ENCODE measurements at places on chromosomes 5 and 9.

GRCh38 chr9:75921391-75922127, 31.1 kb downstream of the PCSK5 start:
- no peak for DNase-seq

GRCh38 chr5:52948418-52949076, 40.6 kb upstream of the ITGA2 start:
- peak; percentile 62 for DNase-seq

GRCh38 chr5:58239731-58240130, 220.2 kb downstream of the PLK2 start:
- DNase-seq, result no peak

- no peak for DNase-seq
Observed at GRCh38 chr9:101097210-101097609, 68.7 kb downstream of the PLPPR1 start.

DNA sequence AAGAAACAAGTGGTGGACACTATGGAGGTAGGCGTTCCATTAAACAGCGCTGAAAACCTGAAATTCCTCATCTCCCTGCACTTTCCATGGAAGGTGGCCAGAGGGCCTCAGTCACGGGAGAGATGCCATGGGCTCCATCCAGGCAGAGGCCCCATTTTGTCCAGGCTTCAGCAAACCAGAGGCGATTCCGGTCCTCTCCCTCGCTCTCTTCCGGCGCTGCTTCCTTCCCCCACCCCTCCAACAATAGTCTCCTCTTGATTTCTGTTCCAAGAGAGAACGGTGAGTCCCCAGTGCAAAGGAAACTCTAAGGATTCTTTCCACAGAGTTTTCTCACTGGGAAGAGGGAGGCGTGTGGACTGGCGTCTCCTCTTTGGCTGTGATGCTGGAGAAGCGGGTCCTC, 7.5 kb downstream of the ZNF366 start:
- DNase-seq, result no peak

- no peak for DNase-seq
Observed at GRCh38 chr5:139709582-139710318, 61.6 kb downstream of the CXXC5 start.

GRCh38 chr5:131396015-131396414, 132.2 kb downstream of the CDC42SE2 start:
- no peak for DNase-seq

DNA sequence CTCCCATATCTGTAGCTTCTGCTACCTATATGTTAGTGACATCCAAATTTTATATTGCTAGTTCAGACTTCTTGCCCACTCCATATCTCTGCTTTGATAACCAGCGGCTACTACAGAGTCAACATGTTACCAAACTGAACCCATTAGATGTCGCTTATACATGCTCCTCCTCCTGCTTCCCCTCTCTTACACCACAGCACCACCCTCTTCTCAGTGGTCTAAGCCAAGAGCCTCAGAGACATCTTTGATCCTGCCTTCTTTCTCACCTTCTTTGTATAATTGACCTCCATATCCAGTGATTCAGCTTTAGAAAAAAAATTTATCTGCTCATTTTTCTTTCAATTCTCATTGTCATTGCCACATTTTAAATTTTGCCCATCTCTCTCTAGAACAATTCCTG, 408.2 kb upstream of the TLE4 start:
- no peak for DNase-seq

DNA sequence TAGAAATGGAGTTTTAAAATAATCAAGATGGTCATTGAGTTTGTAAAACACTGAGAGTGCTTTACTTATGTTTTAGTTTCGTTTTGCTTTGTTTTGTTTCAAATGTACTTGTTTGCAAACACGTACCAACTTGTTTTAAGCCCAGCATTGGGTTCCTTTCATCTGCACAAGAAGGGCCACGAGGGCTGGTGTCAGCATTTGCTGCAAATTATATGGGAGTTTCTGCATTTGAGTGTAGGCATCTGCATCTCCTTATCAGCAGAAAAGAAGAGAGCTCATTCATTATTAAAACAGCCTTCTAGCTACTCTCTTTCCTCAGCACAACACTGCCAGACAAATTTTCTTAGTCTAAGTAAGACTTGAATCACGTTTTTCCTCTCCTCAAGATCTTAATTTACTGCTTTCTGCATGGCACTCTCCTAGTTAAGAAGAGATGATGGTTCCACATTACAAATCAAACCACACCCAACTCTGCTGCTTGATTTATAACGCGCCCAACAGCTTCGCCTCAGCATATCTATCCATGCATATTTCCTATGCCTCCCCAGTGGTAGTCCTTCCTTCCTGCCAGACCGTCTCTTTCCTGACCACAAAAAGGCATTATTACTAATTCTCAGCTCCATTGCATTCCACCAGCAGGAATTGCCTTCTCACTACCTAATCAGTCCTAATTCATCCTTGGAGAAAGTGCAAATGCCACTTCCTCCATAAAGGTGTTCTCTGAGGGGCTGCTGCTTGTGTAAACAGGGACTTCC, 95.2 kb upstream of the CAST start:
- no peak for DNase-seq

DNA sequence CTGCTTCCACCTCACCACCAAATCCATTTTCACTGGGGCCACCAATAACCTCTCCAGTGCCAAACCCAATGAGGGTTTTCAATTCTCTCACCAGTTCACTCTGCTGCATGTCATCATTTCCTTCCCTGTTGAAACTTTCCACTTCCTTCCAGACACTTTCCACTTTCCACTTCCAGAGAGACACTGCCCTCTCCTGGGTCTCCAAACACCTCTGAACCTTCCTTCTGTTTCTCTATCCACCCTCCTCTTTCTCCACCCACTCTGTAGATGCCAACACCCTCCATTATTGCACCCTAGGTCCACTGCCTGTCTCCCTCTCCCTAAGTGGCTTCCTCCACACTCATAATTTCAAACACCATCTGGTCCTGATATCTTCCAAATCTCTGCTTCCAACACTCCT, 39.6 kb downstream of the PDE6A start:
- DNase-seq, result no peak

- DNase-seq, result no peak
Observed at GRCh38 chr9:125811002-125811401, 63.8 kb downstream of the PBX3 start.

DNA sequence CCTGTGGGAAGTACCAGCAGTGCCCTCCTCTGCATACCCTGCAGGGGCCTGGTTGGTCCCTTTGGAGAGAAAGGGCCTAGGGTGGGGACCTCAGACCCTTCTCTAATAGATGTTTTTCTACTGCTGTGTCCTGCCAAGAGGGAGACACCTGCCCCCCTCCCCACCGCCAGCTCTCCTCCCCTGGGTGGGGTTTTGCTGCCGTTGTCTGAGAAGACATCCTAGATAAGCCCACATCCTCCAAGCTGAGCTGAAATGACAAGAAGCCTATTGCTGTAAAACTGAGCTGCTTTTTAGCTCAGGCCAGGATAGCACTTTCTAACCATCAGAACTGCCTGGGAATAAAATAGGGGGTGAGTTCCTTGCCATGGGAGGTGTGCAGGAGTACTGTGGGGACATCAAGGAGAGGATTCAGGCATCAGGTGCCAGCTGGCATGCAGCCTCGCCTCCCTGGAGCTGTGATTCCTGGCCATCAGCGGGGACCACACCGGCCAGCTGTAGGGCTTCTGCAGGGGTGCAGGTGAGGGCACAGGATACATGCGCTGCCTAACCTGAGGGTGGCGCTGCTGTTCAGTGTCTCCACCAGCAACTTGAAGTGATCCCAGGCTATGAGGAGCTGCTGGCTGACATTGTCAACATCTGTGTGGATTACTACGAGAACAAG, 37.9 kb downstream of the CYFIP2 start:
- DNase-seq, result peak; percentile 61
